H4 (cell line): ENCODE measurements at places on chromosomes 2 and 18. TPM values are rescaled to one million over a fixed set of nuclear protein-coding genes. Genes with fewer than 3 reads are reported as not detected.

- no peak for DNase-seq
Measured at GRCh38 chr2:188833799-188834198, 140.4 kb upstream of the COL3A1 start.

Gene TMEM200C
- total RNA-seq: 0.31 and 0.35 TPM in 2 replicates

- DNase-seq: no peak
Measured at GRCh38 chr2:222290736-222291484, 7.9 kb downstream of the PAX3 start.

Gene ERICH2
- 0.68 and 1.1 TPM in 2 replicates for total RNA-seq
